ENCODE measurements at places on chromosomes 2 and 18. TPM values are rescaled to one million over a fixed set of nuclear protein-coding genes. Genes with fewer than 3 reads are reported as not detected.

GRHL1 gene
- total RNA-seq, result 0.85 TPM

- no peak for DNase-seq
Observed at GRCh38 chr18:8069708-8070107, 502.6 kb downstream of the PTPRM start.

GRCh38 chr18:5195656-5196055 is 1.4 kb downstream of the AKAIN1 start:
- no peak for DNase-seq

GRCh38 chr18:12839057-12839525 is 44.9 kb downstream of the PTPN2 start:
- no peak for DNase-seq

DNA sequence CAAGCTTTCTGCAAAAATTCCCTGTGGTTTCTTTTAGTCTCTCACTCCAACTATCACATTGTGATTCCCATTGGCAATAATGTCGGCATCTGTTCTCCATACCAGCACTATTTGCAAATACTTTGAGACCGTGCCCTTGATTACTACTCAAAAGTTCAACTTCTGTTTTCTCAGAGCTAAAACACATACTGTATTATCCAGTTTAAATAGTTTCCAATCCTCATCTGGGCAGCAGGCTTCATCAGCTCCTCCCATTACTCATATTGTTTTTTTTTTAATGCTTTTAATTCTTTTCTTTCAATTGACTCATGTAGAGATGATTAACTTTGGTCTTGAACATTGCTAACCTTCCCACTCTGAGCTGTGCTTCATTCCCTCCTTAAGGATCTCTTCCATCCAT is 135.8 kb downstream of the METTL8 start:
- no peak for DNase-seq

CD207 gene
- not detected for total RNA-seq

DNA sequence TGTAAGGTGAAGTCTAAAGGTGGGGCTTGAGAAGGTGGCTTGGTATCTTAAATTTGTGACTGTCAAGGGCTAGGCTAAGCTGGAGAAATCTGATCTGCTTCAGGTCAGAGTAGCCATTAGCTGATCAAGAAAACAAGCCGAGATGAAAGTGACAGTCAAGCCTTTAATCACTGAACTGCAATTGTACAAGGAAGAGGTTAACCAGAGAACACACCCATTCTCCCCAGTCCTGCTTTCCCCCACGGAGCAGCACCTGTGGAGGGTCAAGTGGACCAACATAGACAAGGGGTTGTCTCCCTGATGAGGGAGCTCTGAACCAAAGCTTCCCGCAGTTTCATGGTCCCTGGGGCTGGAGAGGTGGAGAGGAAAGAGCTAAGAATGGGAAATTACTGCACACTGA is 901.2 kb downstream of the DCC start:
- no peak for DNase-seq

EML6 gene
- total RNA-seq, result 2.1 TPM

DNA sequence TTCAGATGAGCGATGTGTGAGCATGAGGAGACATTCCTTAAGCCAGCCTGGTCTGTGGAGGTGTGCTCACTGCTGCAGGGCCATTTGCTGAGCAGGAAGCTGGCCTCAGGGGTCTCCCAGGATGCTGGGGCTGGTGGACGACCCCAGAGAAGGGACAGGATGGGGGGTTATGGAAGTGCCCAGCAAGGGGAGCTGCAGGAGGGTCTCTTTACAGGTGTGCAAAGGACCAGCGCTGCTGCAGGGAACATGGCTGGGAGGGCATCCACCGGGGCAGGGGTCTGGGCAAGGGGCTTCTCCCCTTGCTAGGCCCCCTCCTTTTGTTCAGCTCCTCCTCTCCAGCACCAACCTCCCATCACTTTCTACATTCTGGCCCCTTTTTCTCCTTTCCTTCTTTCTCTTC is 185.2 kb downstream of the GBX2 start:
- no peak for DNase-seq

LIMS2 gene
- 48.3 TPM for total RNA-seq

DNA sequence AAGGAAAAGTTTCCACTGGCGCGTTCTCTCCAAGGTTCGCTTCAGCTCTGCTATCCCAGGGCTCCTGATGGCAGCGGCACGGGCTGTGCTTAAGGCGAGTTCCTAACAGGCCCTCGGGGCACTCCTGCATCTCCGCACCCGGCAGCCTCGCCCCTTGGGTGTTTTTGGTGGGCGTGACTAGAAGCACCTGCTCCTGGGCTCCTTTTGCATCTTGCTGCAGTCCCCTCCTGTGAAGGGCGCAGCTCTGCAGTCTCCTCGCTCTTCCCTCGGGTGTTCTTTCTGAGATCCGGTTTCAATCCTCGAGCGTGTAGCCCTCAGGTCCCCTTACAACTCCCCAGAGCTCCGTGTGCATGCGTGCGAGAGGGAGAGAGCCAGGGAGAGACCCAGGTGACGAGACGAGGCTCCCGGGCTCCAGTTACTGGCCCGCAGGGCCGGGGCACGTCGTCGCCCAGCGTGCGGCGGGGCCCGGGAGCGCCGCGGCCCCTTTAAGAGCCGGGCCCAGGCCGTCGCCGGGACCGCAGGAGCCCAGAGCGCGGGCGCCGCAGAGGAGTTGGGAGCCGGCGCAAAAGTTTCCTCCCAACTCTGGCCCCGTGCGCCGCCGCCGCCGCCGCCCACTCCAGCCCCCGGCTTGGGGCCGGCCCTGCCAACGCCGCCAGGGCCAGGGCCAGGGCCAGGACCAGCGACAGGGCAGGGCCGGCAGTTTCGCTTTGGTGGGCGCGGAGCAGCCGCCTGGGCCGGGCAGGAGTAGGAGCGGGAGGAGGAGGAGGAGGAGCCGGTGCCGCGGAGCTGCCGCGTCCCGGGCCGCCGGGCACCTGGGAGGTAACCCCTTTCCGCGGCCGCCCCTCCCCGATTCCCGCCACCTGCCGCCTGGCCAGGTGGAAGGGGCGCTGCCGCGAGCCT is at the start of gene PARD3B:
TSS of gene PARD3B (plus strand) at position 515 of the 900 bp plus-strand sequence. CDS start 525 bp downstream, outside the sequence.
- DNase-seq, result peak; percentile 74

IGFBP2 gene
- 229 TPM for total RNA-seq

GRCh38 chr2:70829916-70830315 is 5.7 kb downstream of the CD207 start:
- DNase-seq, result peak; percentile 43

- DNase-seq, result no peak
Observed at GRCh38 chr2:211070547-211070946, 514.1 kb downstream of the CPS1 start.

GRCh38 chr2:21890716-21891115 is 766.9 kb downstream of the TDRD15 start:
- DNase-seq, result no peak

MYO1B gene
- 55.4 TPM for total RNA-seq

DNA sequence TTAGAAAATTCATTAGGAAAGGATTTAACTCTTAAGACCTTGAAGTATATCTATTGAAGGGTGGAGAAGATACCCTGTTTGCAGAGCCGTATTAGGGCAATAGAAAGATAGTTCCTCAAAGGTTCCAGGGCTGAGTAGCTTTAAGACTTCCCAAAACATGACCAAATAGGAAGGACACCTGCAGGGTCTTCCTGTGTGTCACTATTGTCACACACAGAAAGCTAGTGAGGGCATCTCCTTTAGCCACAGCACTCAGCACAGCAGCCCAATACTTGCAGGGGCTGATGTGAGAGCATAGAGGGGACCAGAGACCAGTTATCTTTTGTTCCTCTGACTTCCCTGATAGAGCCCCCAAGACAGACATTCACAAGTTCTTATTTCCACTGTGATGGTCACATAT is 93.7 kb downstream of the PAX3 start:
- no peak for DNase-seq

DNA sequence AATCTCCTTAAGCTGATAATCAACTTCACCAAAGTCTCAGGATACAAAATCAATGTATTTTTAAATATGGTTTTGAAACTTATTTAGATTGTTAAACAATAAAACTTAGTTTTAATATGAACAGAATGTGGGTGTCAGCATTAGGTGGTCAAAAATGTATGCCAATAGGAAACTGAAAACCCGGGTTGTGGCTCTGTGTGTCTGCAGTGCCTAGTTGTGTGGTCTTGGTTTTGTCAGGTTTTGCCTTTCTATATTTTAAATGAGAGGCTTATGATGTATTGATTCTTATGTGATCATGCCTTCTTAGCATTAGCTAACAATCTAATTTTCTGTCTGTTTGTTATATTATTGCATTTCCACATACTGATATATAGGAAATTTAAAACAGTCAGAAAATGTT is 227.8 kb downstream of the ZNF407 start:
- no peak for DNase-seq

AKAIN1 gene
- total RNA-seq, result not detected

HOXD11 gene
- not detected for total RNA-seq

All from endothelial cell of umbilical vein (primary cell).